ENCODE measurements at places on chromosomes 7 and 10.

- no peak for DNase-seq
These were observed 10.0 kb upstream of the KMT2E start for GRCh38 chr7:105003872-105004510.

DNA sequence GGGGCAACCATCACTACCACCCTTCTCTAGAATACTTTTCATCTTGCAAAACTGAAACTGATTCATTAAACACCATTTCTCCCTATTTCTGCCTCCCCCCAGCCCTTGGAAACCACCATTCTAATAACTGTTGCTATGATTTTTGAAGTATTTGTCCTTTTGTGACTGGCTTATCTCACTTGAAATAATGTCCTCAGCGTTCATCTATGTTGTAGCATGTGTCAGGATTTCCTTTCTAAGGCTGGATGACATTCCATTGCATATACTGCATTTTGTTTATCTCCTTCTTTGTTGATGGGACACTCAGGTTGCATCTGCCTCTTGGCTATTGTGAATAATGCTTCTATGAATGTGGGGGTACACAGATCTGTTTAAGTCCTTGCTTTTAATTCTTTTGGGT is 327.6 kb upstream of the ZNF32 start:
- no peak for DNase-seq

GRCh38 chr7:28785041-28785995 is 172.8 kb downstream of the TRIL start:
- no peak for DNase-seq

DNA sequence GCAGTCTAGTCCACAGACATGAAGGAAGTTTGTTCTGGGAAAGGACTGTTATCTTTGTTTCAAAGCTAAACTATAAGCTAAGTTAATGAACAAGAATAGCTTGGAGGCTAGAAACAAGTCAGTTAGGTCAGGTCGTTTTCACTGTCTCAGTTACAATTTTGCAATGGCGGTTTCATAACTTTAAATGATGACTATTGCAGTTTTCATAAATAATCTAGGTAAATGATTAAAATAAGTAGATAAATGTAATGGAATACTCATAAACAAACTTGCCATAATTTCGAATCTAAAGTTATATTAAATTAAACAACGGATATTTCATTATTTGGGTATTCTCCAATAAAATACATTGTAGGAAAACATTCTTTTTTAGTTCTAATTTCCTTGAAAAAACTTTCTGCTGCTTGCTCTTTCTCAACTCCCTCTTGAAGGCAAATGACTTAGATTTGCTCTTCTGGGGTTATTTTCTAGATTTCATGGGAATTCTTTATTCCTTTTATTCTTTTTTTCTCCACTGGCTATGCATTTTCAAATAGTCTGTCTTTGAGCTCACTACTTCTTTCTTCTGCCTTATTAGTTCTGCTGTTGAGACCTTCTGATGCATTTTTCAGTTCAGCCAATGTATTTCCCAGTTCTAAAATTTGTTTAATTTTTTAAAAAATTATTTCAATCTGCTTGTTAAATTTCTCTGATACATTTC is 103.8 kb upstream of the APBB1IP start:
- DNase-seq: no peak

- no peak for DNase-seq
These were observed 59.1 kb downstream of the NRF1 start for GRCh38 chr7:129670656-129671055.

DNA sequence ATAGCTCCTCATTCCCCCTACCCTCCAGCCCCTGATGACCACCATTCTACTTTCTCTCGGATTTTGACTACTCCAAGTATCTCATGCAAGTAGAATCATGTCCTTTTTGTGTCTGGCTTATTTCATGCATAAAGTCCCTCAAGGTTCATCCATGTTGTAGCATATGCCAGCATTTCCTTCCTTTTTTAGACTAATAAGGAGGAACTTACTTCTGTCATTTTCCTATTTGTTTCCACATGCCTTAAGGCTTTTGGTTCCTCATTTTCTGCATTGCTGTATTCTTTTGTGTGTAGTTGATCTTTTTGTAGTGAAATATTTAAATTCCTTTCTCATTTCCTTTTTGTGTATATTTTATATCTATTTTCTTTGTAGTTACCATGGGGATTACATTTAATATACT is 376.9 kb downstream of the CALN1 start:
- no peak for DNase-seq

DNA sequence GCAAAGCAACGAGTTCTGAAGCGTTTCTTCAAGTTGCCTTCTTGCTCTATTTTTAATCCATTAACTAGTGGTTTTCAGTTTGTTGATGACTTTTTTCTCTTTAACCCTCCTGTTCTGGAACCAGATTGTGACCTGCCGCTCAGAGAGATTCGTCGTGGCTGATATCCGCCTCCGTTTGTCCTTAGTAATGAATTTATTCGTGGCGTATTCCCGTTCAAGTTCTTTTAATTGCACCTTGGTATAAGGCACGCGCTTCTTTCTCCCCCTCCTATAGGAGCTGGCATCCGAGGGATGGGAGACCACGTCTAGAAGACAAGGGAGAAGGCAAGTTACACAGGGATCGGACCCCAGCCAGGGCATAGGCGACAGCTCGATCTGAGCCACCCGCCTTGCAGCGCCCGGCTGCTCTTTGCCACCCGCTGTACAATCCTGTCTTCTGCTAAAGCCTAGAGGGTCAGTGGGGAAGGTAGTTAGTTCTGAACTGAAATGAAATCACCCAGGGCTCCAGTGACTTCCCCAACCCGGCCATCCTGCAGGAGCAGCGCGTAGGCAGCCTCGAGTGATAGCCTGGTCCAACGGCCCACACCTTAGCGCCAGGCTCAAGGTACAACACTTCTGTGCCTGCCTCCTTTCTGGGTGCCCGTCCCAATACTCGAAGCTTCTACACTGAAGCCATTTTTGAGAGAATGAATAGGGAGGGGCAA is 1.6 kb downstream of the HOXA13 start:
- DNase-seq: no peak

DNA sequence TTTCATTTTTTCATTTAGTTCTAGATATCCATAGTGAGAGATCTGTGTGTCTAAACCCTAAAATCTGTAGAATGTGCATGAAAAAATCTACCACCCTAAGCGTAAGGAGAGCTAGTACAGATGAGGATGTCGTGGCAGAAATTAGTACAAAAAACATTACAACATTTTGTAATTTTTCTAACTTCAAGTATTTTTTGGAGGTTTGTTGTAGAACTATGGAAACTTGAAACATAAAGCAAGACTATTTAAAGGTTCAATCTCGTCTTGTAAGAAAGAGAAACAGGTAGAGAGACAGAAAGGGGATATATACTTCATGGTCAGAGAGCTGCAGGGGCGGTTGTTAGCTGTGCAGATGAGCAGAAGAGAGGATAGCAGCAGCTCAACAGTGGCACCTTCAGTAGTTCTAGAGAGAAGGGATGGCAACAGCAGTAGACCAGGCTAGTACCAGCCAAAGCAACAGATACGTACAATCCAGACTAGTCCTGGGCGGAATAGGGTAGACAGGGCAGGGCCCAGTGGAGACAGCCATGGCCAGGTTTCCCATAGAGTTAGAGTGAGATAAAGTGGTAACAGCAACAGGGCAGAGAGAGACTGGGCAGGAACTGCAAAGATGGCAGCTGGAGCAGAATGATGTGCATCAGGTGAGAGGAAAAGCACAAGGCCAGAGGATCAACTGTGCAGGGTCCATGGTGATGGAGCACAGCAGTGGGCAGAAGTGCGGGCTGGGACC is 145.2 kb downstream of the FRMD4A start:
- DNase-seq: no peak

DNA sequence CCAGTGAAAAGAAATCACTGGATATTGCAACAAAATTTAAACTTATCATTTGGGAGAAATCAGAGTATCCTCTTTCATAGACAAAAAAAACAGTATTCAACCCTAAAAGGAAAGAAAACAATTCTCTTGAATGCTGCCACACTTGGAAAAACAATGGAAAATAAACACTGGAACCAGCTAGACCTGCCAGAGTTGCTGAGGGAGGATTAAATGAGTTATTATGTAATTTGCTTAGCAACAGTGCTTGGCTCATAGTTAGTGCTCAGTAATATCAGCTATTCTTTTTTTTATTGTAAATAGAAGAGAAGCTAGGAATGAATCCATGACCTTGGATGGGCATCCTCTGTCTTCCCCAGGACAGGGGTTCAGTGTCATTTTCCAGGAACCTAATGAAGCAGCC is 11.0 kb upstream of the ZNF273 start:
- no peak for DNase-seq

GRCh38 chr7:70042533-70042932 is 444.3 kb downstream of the AUTS2 start:
- no peak for DNase-seq

GRCh38 chr10:98414932-98415730 is at the start of gene PYROXD2:
TSS of gene PYROXD2 (minus strand) at chr10:98415182. CDS start at chr10:98415135, 47 bp downstream.
- no peak for DNase-seq

- DNase-seq: no peak
These were observed 50.0 kb upstream of the KMT2E start for GRCh38 chr7:104963991-104964385.

DNA sequence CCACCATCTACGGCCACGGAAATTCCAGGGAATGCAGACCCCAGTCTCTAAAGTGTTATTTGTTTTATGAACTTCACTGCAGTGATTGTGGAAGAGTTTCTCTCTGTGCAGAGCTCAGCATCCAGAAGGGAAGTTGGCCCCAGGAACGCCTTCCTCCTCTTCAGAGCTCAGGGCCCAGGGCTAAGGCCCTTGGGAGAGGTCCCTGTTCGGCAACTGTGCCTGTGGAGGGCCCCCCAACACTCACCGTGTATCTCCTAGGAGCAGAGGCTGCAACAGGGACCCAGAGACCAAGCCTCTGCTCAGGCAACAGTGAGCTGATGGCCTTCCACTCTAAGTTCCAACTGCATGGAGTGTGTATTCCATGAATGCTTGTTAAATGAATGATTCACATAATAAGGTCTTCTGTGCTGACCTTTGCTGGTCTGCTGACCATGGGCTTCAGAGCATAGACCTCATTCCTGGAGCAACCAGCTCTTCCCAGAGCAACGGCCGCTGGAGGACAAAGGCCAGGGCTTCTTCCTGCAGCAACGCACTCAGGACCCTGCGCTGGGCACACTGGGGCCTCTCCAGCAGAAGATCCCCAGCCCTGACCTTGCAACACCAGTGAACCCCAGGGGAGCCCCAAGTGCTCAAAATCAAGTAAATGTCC is 7.7 kb downstream of the DIP2C start:
- DNase-seq: no peak

DNA sequence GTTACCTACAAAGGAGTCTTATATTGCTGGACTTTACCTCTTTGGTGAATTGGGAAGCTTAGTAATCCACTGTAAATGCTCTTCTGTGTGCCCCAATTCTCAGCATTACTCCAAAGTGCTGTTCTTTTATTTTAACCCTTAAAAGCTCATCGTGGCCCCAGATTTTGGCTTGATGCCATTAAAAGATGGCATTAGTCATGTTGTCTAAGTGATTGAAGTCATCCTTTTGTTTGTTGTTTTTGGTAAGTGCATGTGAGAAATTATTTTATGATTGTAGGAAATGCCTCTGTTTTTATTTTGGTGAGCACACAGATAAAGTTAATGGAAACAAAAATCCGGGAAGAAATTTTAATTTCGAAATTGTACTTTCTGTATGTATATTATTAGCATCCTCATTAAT is 82.5 kb upstream of the GATA3 start:
- DNase-seq: no peak

DNA sequence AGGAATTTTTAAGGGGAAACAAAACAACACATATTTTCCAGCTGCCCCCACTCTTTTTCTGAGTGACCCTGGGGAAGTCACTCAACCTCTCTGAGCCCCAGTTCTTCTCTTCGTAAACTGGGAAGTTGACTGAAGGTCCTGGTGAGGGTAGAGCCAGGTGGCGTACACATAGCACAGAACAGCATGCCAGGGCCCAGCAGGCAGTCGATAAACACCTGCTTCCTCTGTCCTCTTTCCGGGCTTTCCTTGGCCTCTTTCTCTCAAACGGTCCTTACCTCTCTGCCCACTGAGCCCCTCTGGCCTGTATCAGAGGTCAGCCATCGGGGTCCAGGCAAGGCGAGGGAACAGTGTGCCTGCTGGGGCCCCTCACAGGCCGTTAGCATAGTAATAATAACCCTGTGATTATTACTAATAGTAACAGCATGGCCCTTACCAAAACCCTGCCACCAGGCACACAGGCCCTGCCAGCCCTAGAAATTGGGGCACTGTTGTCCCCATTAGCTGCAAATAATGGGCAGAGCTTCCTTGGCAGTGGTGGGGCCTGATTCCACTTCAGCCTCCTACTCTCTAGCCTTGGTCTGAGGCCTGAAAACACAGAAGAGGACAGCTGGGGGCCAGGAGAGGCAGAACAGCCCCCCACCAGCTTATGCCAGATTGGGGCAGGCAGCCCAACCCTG is 37.3 kb upstream of the SLC29A3 start:
- no peak for DNase-seq

- no peak for DNase-seq
These were observed 60.5 kb downstream of the RNF133 start for GRCh38 chr7:122638459-122638858.

GRCh38 chr7:19362099-19362498 is 216.9 kb upstream of the FERD3L start:
- DNase-seq: no peak

- no peak for DNase-seq
These were observed 664 bp upstream of the UBE3C start for GRCh38 chr7:157138101-157138423.

DNA sequence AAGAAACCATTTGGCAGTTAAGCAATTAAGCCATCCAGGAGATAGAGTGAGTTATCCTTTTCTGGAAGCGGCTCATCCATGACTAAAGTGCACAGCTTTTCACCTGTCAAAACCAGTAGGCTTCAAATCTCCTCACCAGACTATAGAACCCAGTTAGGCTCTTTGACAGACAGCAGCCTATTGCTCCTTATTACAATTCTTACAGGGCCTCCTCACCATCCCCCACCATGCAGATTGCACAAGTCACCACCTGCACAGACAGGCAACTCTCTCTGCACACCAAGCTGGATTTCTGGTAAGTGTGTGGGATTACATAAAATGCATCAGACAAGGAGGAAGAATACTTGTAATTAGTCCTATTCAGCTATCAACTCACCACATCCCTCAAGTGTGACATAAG is 301.6 kb downstream of the SNX13 start:
- no peak for DNase-seq

DNA sequence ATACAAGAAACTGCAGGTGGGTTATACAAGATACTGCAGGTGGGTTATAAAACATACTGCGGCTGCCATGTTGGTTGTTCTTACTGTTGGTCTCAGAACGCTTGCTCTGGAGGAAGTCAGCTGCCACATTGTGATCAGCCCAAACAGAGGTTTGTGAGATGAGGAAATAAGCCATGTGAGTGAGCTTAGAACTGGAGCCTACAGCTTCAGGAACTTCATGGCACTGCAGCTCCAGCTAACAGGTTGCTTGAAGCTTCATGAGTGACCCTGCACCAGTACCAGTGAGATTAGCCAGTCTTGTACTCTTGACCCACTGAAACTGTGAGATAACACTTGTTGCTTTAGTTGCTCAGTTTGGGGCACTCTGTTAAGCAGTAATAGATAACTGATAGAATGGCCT is 74.5 kb upstream of the PRKCQ start:
- no peak for DNase-seq

DNA sequence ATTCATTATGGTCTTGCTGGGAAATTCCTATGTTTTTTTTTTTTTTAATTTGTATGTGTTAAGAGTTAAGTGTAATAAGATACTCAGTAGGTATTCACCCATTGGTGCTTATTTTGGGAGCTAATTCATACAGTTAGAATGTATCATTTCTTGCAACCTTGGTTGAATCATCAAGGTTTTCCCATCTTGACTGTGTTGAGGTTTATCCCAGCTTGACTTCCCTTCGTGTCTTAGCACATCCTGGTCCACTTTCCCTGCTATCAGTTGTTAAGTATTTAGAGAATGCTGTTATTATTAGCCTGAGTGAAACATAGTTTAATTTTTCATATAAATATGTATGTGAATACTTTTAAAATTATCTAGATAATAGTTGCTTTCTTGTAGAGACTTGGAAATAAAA is 20.8 kb downstream of the RALA start:
- no peak for DNase-seq

Measured in activated gamma-delta T cell (primary cell).